ENCODE measurements at places on chromosomes 2 and 18.
A peak's percentile ranks its signal among the peaks of the same experiment; 100 is the strongest.

DNA sequence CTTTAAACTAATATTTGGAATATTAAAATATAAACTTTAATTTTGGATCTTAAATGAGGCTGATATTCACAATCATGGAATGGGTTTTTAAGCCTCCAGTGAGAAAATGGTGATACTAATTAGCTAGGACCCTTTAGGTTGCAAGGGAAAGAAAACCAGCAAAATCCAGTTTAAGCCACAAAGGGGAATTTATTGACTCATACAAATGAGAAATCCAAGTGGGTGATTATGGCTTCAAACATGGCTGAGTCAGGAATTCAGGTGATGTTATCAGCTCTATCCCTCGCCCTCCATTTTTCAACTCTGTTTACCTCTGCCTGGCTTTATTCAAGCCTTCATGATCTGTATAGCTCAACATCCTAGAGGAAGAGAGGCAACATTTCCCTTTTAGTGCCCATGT lies 75.3 kb upstream of the DLX2 start:
- no peak for DNase-seq

DNA sequence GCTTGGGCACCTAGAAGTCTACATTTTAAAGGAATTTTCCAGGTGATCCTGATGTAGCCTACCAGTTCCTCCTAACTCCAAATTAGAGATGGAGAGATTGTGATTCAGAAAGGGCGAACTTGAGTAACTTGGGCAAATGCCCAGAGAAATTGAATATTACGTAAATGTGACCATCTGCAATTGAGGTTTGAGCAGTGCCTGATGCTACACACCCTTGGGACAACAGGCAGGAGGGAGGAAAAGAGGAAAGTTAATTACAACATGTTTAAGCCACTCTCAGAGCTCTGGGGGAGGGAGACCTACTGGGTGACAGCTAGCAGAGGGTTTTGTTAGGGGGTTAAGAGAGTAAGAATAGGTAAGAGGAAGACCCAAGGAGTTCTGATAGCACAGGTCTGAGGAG lies 208.9 kb downstream of the LPIN1 start:
- peak; percentile 12 for DNase-seq

- no peak for DNase-seq
Observed at GRCh38 chr2:188089901-188090300, 201.8 kb upstream of the GULP1 start.

DNA sequence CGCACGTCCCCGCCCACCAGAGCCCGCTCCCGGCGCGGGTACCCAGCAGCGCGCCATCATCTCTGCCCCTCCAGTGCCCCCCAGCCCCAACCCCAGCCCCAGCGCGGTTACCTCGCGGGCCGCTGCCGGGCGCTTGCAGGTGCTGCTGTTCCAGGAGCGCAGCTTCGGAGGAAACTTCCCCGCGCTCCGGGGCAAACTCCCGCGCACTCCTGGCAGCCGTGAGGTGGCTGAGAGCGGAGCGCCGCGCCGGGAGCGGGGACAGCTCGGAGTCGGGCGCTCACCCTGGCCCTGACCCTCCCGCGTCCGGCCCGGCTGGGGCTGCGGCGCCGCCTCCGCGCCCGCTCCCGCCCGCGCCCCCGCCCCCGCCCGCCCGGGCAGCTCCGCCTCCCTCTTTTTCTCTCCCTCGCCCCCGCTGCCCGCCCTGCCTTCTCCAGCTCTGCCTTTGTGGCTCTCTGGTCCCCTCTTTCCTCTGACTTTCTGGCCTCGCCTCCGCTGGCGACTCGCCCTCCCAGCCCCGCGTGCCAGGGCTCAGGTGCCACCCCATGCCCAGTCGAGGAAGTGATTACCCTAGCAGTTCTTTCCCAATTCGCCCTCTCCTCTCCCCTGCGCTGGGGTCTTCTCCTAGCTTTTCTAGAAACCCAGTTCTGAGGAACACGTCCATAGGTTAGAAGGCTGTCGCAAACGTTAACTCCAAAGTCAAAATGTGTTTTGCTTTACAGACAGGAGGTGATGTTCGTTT lies at the start of gene CHST9:
TSS of gene CHST9 (minus strand) at position 284 of the 739 bp plus-strand sequence. CDS start 42,499 bp downstream, outside the sequence.
- DNase-seq = no peak

DNA sequence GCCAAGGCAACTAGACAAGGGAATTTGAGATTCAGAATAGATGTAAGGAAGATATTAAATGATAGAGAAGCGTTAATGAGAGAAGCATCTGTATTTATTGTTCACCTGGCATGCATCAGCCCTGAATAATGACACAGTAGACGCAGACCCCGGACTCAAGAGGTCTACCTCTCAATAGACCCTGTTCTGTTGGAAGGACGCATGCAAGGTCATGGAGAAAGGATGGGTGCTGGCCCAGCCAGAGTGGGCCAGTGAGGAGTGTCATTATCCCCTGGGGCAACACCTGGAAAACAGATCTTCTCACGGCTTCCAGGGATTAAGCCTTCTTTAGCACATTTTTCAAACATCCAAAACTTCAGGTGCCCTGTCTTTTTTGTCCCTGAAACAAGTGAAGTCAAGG lies 461.0 kb downstream of the EIPR1 start:
- DNase-seq = no peak

GRCh38 chr2:50645346-50645745 lies 386.6 kb downstream of the NRXN1 start:
- no peak for DNase-seq

DNA sequence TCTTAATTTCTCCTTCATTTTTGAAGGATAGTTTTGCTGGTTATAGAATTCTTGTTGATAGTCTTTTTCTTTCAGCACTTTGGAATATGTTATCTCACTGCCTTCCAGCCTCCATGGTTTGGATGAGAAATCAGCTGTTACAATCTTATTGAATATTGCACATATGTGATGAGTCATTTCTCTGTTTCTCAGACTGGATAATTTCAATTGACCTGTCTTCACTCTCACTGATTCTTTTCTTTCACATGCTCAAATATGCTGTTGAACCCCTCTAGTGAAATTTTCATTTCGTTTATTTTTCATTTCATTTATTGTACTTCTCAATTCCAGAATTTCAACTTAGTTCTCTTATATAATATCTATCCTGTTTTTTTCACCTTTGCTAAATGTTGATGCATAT lies 22.2 kb downstream of the PDK1 start:
- DNase-seq = no peak

DNA sequence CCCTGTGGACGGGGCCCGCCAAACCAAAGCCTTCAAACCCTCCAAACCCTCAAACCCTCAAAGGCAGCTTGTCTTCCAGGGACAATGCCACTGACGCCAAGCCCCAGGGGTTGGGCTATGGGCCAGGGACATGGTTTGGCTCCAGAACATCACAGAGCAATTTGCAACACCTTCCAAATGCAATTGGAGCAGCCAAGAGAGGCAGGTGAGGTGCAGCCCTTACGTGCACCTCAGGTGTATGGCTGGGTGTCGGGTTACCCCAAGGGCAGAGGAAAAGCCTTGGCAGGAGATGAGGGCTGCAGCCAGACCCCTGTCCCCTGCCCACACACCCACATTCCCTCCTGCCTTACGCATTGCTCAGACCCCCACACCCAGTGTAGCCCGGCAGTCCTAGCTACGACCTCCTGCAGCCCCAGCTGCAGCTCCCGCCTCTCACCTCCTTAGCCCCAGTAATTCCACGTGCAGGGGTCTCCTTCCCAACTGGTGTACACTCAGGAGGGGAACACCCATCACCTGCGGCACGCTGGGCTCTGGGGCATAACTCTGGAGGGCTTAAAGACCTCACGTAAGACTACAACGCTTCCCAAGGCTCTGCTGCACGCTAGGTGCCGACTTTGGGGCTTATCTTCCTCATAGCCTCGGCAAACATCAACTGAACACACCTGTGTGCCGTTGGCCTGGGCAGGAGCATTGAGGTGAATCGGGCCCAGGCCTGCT lies 88.7 kb downstream of the TFCP2L1 start:
- no peak for DNase-seq

DNA sequence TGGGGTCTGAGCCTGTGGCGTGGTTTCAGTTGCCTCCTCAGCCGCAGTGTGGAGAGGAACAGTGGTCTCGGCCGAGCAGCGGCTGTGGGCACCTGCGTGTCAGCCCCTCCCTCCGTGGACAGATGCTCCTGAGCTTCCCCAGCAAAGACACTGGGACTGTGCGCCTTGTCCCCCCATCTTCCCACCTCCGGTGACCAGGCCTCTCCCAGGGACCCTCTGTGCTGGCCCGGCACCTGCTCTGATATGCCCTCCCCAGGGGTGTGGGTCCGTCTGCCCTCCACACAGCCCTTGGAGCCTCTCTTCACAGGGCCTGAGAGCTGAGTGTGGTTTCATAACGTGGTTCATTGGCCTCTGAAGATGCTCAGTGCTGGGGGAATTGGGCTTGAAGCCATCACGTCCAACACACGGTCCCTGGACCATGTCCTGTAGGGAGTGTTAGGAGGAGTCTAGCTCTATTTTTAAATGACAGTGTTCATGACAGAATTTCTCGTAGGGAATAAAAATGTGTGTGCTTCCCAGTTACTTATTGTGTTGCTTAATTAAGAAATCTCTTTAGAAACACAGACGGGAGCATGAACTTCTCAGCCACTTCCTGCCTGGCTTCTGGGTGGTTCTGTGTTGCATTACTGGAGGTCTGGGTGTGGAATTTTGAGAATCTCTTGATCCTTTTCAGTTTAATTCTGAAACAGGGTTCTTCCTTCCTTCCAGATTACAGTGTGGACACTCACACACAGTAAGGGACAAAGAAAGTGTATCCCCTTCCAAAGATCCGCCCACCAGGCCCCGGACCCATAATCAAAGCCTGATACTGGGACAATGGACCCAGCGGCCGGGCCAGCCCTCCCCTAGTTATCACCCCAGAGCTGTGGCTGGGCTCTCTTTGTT lies 110.7 kb downstream of the NFATC1 start:
- peak; percentile 56 for DNase-seq

- DNase-seq = no peak
Observed at GRCh38 chr2:10688921-10689807, 611 bp downstream of the NOL10 start.

DNA sequence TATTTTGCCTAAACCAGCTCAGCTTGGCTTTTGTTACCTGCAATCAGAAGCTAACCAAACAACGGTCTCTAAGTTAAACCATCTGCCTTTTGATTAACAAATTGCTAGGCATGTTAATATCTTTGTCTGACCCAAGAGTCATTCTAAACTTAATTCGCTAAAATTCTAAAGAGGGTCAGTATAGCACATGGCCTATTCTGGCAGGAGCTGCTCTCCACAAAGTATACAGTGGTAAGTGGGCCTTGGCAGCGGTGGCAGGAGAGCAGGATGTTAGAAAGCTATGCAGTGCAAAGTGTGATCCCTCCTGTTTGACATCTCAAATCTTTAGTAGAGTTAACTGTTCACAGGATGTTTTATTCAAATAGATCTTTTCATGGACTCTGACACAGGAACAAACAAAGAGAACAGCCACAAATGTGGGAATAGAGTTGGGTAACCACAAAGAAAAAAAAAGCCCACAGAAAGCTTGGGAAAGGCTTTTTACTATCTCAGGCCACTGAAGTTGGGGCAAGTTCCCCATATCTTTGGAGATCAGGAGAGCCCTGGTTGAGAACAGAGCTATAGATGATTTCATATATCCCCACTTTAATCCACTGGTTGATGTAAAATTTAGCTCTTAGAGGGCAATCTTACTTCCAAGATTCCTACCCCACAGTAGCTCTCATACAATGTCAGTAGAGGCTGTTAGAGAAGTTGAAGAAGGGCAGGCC lies 10.6 kb downstream of the CFAP210 start:
- no peak for DNase-seq

- DNase-seq = peak; percentile 52
Observed at GRCh38 chr2:108594982-108595464, 60.8 kb downstream of the LIMS1 start.

GRCh38 chr2:16623031-16623430 lies 42.6 kb downstream of the CYRIA start:
- no peak for DNase-seq

GRCh38 chr2:144170179-144170578 lies 349.7 kb downstream of the ZEB2 start:
- DNase-seq = no peak

- DNase-seq = no peak
Observed at GRCh38 chr2:234555616-234556249, 58.9 kb upstream of the ARL4C start.

GRCh38 chr2:20145497-20146193 lies 79.3 kb downstream of the SDC1 start:
- DNase-seq = no peak

GRCh38 chr2:61793389-61793836 lies 60.4 kb downstream of the FAM161A start:
- peak; percentile 49 for DNase-seq

DNA sequence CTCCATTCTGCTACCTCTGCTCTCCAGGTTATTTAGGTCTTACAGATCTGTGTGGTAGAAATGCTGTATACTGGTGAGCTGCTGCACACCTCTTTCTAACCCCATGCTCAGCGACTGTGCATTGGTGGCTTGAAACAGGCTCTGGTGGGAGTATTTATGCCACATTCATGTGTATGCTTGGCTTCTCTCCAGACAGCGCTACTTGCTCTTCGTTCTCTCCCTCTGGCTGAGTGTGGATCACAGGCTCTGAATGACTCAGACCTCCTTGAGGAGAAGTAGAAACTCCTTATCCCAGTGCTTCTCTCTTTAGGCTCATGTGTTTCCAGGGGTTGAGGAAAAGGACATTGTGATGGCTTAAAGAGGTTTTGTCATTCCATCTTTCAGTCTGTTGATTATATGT lies 54.9 kb downstream of the FHOD3 start:
- peak; percentile 30 for DNase-seq

DNA sequence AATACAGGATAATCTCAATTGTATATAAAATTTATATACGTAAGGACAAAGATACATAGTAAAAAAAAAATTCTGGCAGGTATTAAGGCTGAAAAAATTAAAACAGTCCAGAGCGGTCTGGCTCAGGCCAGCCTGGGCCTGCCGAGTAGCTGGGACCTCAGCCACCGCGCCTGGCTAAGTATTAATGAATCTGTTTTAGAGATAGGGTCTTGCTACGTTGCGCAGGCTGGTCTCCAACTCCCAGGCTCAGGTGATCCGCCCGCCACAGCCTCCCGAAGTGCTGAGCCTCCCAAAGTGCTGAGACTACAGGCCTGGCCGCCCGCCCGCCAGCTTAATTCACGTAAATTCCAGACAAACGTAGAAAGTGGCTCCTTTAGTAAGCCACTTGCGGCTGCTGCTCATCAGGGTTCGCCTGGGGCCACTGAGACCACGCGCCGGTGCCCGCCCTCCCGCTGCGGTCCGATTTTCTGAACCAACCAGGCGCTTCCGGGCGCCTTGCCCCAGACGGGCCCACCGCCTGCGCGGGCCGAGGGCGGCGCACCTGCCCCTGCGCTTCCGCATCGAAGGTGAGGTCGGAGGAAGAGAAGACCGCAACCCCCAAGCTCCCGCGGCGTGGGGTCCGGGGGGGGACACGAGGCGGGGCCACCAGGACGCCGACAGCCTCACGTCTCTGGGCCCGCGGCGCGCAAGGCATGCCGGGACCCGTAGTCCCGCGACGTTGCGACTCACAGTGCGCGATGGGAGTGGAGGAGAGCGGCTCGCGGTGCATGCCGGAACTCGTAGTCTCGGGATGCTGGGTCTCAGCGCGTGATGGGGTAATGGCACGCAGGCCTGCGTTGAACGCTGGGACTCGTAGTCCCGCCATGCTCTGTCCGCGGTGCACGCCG lies 695 bp upstream of the CTDP1 start:
- DNase-seq = peak; percentile 98

- DNase-seq = no peak
Observed at GRCh38 chr18:3067722-3068121, 54.8 kb upstream of the LPIN2 start.

- no peak for DNase-seq
Observed at GRCh38 chr2:225272173-225272572, 127.3 kb upstream of the NYAP2 start.
